ENCODE measurements at places on chromosomes 3 and 15.

- DNase-seq: no peak
Measured at GRCh38 chr3:163936543-163936942, 1141.8 kb downstream of the SI start.

DNA sequence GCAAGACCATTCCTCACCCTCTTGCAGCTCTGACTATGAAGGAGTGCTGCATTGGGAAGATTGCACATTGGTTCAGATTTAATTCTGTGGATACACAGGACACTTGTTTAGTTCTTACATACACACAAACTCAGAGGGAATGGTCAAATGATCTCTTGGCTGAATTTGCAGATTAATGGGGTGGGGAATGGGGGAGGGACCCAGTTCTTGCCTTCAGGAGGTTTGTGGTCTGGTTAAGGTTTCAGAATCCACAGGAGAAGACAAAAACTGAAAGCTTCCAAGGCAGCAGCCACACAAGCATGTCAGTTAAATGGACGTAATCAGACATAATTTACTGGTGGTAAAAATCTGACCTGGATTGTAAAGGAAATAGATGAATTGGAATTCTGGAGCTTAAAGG, 257.1 kb upstream of the ROPN1 start:
- DNase-seq: no peak

GRCh38 chr15:78308422-78309032, 9.1 kb upstream of the SKIC8 start:
- DNase-seq: peak; percentile 48

DNA sequence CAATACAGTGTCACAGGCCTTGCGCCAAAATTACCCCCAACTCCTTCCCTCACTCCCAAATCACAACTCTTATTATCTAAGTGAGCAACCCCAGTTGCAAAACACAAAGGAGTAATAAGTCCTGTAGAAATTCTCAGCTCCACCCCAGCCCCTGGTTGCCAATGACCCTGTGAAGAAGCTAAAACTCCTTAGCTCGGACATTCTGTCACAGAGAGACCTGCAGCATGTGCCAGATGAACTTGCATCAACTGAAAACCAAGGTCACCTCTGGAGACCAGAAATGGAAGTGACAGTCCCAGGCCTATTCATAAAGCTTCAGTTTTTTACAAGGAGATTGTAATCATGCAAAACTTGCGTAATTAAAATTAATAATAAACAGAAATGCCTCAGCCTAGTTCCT, 55.2 kb downstream of the RBPMS2 start:
- no peak for DNase-seq

DNA sequence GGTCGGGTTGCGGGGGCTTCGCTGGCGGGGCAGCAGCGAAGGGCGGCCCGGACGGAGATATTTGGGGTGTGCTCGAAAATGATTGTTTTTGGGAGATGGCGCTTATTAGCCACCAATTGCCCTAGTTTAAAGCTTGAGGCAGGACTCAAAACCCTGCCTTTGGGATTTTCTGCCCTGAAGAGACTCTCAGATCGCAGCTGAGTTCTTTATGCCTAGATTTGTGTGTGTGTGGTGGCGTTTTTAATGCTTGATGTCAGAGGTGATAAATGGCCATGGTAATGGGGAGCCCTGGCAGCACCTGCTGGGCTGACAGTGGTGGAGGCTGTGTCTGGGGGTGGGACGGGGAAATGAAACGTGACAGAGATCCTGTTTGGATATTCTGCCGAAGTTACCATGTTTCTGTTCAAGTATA, 604 bp downstream of the KCTD6 start:
- peak; percentile 35 for DNase-seq

- DNase-seq: no peak
Measured at GRCh38 chr3:150081084-150081483, 110.4 kb upstream of the PFN2 start.

DNA sequence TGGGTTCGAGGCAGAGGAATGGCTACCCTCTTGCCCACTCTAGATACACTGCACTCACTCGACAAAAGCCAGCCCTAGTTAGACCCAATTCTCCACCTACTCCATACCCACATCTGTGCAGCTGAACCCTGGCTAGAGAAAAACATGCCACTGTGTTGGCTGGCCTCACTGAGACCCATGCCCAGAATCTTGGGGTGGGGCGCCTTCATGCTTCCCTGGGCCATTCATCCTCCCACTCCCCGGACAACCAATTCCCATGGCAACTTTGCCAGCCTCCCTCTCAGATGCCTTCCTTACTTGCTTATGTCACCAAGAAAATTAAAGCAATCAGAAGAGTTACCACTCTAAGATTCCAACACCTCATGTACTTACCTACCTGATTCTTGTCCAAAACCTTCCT, 9.2 kb upstream of the LIMD1 start:
- DNase-seq: no peak
